Glomerular endothelial cell (primary cell): ENCODE measurements at places on chromosomes 1 and 21.

- no peak for DNase-seq
Observed at GRCh38 chr21:18373606-18374005, 30.0 kb downstream of the TMPRSS15 start.

GRCh38 chr1:2609319-2610035 lies 22.9 kb downstream of the PRXL2B start:
- DNase-seq = no peak

DNA sequence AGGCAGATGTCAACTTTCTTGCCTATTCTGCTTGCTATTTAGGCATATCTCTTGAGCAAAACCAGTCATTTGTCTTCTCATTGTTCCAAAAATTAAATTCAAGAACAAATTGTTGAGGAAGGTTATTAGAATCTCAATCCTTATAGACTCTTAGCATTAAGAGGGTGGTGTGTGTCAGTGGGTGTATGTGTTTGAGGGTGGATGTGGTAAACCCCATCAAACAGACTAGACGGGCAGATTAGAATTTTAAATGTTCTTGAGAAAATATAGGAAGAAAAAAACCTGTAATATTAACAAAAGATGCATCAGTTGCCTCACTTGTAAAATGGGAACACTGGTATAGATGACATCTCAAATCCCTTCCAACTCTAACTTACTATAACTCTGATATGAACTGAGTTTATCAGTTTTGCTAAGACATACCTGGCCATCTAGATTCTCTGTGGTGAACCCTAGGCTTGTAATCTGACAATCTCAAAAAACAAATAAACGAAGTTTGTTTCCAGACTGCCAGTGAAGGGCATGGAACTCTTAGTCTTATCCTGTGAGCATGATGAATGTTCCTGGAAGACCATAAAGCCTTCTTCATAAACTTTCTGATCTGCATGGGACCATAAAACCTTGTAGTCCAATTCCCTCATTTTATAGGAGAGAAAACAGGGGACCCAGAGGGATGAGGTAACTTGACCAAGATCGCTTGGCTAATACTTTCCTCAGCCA lies 176.3 kb upstream of the SGIP1 start:
- no peak for DNase-seq

GRCh38 chr1:86704972-86705664 lies 742 bp downstream of the SH3GLB1 start:
- DNase-seq = no peak

DNA sequence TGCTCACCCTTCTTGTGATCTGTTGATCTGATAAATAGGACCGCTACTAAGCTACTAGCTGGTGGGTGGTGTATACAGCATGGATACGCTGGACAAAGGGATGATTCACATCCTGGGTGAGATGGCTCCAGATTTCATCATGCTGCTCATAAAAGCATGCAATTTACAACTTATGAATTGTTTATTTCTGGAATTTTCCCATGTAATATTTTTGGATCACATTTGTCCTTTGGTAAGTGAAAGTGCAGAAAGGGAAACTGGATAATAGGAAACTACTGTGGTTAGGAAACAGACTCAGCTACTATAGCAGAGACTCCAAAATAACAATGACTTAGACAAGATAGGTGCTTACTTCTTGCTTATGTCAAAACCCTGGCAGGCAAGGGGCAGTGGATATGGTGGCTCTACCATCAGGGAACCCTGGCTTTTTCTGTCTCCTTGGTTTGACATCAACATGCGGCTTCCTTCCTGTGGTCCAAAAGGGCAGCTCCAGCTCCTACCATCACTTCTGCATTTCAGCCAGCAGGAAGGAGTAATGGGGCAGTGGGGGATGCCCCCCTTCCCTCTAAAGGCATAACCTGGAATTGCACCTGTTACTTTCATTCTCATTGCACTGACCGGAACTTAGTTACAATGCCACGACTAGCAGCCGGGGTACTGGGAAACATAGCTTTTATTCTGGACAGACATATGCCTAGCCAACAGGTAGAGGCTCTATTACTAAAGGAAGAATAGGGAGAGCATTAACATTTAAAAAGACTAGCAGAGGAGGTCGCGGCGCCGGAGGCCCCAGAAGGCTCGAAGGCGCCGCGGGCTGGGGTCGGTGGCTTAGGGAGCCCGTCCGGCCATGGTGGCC lies 13.8 kb upstream of the AK2 start:
- DNase-seq = no peak

GRCh38 chr1:186900539-186901237 lies 71.9 kb downstream of the PLA2G4A start:
- DNase-seq = no peak

- DNase-seq = no peak
Observed at GRCh38 chr1:210104103-210104502, 128.5 kb upstream of the SERTAD4 start.

- no peak for DNase-seq
Observed at GRCh38 chr1:224528900-224529299, 87.2 kb upstream of the CNIH3 start.

DNA sequence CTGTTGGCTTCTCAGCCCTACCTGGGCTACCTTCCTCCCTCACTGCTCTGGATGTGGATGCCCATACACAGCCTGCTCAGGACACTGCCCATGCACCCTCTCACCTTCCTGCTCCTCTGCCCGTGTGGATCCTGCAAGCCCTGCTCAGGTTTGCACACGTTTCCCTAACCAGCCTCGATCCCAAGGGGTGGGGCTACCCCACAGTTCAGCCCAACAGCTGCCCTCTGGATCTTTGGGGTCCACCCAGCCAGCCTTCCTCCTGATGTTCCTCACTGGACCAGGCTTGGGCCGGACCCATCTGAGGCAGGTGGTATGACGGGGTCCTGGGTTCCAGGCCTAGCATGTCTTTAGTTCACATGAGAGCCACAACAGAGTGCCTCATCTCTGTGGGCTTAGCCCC lies 4.7 kb downstream of the TMEM54 start:
- DNase-seq = no peak

- no peak for DNase-seq
Observed at GRCh38 chr1:178634445-178634844, 90.6 kb upstream of the RALGPS2 start.

DNA sequence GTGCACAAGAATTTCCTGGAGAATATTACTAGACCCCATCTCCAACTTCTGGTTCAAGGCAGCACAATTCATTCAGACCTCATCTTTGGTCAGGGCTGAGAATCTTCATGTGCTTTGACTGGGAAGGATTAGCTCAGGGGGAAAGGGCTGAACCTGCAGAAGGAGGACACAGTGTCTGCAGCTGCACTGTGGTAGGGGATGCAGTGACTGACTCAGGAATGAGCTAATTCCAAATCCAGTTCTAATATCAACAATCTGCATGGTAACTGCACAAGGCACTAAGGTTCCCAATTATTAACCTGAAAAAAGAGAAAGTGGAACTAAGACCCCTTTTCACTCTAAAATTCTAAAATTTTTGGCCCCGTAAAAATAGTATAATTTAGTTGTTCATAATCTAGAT lies 31.6 kb downstream of the TTLL7 start:
- DNase-seq = no peak

DNA sequence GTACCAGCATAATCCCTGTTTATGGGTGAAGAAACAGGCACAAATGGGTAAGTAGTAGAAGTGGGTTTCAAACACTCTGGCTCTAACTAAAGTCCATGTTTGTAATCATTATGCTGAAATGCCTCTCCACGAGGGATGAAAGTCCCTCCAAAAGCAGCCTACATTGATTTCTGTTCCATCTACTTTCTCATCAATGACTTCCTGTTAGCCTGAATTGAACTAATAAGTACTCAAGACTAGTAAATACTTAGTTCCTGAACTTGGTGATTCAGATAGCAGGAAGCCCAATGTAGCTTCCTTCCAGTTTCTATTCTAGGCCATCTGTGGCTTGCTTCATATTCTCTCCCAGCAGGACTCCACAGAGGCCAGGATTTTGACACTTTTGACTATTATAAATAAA lies 11.3 kb upstream of the BACH1 start:
- DNase-seq = no peak

- DNase-seq = no peak
Observed at GRCh38 chr1:158563853-158564252, 6.5 kb downstream of the OR6P1 start.

GRCh38 chr1:53680868-53681267 lies 58.1 kb downstream of the GLIS1 start:
- no peak for DNase-seq

DNA sequence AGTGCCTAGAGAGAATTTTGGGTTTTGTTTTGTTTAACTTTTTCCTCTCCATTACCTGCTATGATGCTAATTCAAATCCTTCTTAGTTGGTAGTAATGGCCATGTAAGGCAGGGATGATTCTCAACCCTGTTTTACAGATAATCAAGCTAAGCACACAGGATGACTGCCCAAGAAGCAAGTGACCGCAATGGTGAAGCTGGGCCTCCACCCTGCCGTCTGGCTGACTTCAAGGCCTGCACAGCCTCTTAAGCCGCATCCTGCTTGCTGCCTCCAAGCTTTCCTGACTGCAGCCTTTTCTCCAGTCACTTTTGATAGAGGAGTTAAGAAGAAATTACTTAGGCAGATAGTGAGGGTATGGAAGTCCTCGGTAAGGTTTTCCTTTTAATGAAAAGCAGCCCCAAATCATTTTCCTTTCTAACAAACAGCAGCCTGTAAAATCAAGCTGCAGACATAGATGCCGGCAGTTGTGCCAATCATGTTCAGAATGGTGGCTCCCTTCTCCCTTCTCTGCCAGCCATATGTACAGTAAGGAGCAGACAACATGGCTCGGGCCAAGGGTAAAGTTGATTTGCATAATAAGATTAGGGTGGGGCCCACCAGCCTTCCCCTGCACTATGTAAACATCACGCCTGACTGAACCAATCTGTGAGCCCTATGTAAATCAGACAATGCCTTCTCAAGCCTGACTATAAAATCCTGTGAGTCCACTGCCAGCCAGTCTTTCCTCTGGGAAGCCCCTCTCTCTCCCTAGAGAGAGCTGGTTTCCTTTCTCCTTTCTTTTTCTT lies 8.8 kb upstream of the CTBS start:
- DNase-seq = no peak

GRCh38 chr1:246020211-246020954 lies 486.7 kb downstream of the SMYD3 start:
- DNase-seq = no peak

- DNase-seq = no peak
Observed at GRCh38 chr1:26327956-26328362, 10.2 kb downstream of the CD52 start.

DNA sequence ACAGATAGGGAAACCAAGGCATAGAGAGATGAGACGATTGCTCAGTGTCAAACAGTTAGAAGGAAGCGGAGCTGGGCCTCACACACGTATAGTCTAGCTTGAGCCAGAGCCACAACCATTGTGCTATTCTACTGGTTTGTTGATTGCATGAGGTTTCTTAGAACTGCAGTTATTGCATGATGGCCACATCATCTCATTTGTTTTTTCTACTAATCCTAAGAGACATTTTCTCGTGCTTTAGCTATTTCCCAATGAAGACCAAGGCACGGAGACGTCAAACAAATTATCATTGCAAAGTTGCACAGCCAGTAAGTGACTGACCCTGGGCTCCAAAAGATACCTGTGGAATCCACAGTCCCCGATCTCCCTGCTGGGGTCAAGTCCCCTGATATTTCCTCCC lies 25.1 kb upstream of the ZNF362 start:
- no peak for DNase-seq

DNA sequence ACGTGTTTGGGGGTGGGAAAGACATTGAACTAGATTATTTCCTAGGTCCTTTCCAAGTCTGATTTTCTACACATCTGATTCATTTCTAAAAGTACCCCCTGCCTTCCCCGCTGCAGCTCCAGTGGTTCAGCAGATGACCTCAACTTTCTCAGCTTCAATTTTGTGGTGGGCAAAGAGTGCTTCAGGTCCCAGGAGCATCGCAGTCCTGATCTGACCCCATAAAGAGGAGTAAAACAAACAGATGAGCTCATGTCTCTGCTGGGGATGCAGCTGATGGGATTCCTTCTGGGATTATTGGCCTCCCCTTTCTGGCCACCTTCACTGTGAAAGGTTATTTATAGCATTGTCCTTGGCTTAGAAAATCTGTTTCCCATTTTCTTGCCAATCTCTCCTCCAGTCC lies 337.0 kb upstream of the PLXNA2 start:
- no peak for DNase-seq

GRCh38 chr21:14609274-14609673 lies 63.2 kb upstream of the SAMSN1 start:
- DNase-seq = no peak

- DNase-seq = no peak
Observed at GRCh38 chr1:62362061-62362917, 43.1 kb upstream of the KANK4 start.

DNA sequence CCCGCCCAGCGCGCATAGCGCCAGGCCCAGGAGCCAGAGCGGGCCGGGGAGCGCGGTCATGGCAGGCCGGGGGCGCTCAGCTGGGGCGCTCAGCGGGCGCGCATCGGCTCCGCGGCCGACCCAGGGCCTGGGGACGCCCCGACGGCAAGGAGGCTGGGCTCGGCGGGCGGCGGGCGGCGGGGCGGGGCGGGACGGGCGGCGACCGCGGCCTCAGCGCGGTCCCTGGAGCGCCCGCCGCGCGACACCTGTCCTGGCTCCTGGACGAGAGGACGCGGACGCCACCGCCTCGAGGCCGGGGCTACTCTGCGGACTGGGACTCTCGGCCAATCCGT lies 273 bp downstream of the BMP8B start:
- DNase-seq = no peak

DNA sequence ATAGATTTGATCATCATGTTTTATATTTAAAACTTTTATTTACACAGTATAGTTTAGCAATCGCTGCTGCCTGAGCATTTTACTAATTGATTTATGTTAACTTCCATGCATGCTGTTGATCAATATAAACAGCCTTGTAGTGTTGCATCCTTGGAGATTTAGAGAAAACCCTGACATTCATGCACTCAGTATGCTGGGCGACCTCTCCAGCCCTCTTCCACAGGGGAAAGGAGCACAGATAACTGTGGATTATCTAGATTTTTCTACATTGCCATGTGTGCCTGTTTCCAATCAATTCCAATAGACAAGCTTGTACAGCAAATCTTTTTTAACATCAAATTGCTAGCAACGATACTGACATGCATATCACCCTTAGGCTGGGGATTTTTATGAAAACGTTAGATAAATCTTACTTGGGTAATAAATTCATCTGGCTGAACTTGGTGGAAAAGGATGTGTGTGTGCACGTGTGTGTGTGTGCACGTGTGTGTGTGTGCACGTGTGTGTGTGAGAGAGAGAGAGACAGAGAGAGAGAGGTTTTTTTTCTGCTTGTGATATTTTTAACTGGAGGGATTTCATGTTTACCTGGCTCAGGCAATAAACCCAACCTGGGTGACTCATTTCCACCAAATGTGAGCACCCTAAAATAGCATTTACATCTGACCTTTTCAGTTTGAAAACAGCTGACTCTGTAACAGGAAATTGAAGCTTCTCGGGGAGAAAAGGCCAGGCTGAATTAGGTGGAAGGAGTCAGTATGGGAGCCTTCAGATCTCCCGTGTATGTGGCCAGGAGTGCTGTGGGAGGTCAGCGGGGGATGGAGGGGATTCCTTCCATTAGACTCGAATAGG lies 339.8 kb downstream of the PRDM2 start:
- DNase-seq = no peak

- DNase-seq = no peak
Observed at GRCh38 chr1:87450136-87450535, 121.5 kb downstream of the LMO4 start.
